ENCODE measurements at places on chromosomes 16 and 17. TPM values are rescaled to one million over a fixed set of nuclear protein-coding genes. Genes with fewer than 3 reads are reported as not detected.
A peak's percentile ranks its signal among the peaks of the same experiment; 100 is the strongest.

Gene JPT1
- 38.9 TPM for total RNA-seq

Gene CHP2
- not detected for total RNA-seq

Gene HOXB3
- 11.2 TPM for total RNA-seq

DNA sequence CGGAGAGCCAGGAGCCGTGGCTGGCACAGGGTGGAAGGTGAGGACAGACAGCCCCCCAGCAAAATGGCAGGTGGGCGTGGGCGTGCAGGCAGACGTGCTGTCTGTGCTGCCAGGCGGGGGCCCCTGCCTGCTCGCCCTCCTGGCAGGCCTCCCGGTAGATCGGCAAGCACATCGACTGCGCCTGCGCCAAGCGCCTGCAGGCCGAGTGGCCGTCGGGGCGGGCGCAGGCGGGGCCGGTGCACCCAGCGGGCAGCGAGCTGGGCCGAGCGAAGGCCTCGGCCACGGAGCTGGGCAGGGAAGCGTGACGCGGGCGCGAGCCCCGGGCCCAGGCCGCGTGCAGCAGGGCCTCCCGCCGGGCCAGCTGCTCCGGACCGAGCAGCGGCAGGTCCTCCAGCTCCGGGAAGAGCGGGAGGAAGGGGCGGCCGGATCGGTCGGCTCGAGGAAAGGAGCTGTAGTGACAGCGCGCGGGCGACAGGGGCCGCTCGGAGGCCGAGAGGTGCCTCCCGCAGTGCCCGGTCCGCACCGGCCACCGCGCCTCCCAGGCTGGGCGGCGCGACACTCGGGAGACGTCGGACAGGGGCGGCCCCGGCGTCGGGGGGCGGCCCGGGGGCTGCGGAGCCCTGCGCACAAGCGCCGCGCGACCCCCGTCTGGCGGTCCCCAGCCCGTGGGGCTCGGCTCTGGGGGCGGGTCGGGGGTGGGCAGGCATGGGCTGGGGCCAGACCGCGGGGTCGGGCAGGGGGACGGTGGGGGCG is 16.9 kb downstream of the GRIN2C start:
- no peaks in the 10 kb centered on the region for H3K27me3 ChIP-seq
- H3K4me3 ChIP-seq, result no peak overlapping the region
- H3K36me3 ChIP-seq, result no peaks in the 10 kb centered on the region
- no peaks in the 10 kb centered on the region for H3K4me1 ChIP-seq
- no peak overlapping the region for H3K27ac ChIP-seq
- DNase-seq, result no peak

GRCh38 chr17:68019336-68019674 is 16.2 kb upstream of the KPNA2 start:
- H3K27ac ChIP-seq, result peak overlapping the region; percentile 62
- H3K4me3 ChIP-seq, result peak overlapping the region; percentile 65
- H3K36me3 ChIP-seq, result no peaks in the 10 kb centered on the region
- H3K4me1 ChIP-seq, result peaks cover 15% of the 10 kb centered on the region
- H3K27me3 ChIP-seq, result no peaks in the 10 kb centered on the region
- DNase-seq, result no peak

Gene ARL17B
- 39.0 TPM for total RNA-seq

- H3K4me3 ChIP-seq, result peak overlapping the region; percentile 69
- H3K27ac ChIP-seq, result no peak overlapping the region
- peaks cover 19% of the 10 kb centered on the region for H3K4me1 ChIP-seq
- no peaks in the 10 kb centered on the region for H3K27me3 ChIP-seq
- DNase-seq, result no peak
Observed at GRCh38 chr17:28317966-28318758, 838 bp upstream of the TMEM97 start.

- H3K36me3 ChIP-seq, result no peaks in the 10 kb centered on the region
- H3K27me3 ChIP-seq, result no peaks in the 10 kb centered on the region
- no peak overlapping the region for H3K27ac ChIP-seq
- no peak for DNase-seq
- H3K4me1 ChIP-seq, result no peaks in the 10 kb centered on the region
- no peak overlapping the region for H3K4me3 ChIP-seq
Observed at GRCh38 chr17:79948945-79949655, 86.6 kb downstream of the TBC1D16 start.

DNA sequence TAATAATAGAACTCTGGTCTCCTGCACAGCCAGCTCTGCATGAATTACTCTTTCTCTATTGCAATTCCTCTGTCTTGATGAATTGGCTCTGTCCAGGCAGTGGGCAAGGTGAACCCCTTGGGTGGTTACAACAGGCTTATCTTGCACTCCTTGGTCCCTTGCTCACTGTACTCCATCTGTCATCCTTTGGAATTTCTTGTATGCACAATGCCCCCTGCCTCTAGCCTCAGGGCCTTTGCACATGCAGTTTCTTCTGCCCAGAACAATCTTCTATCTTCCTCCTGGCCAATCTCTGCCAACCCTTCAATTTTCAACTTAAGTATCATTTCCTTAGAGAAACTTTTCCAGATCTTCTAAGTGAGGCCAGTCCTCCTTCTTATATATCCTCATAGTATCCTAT is 114.7 kb upstream of the NLRP1 start:
- no peaks in the 10 kb centered on the region for H3K36me3 ChIP-seq
- H3K27ac ChIP-seq, result no peak overlapping the region
- no peak overlapping the region for H3K4me3 ChIP-seq
- no peaks in the 10 kb centered on the region for H3K4me1 ChIP-seq

DNA sequence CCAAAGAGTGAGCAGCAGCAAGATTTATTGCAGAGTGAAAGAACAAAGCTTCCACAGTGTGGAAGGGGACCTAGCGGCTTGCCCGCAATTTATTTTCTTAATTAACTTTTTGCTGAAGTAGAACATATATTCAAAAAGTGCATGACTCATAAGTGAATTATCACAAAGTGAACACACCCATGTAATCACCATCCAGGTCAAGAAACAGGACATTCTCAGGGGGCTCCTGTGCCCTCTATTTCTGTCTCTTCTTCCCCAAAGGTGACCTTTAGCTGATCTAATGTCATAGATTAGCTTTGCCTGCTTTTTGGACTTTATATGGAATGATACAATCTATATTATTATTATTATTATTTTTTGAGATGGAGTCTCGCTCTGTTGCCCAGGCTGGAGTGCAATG is 19.9 kb downstream of the ERAL1 start:
- H3K27ac ChIP-seq, result no peak overlapping the region
- DNase-seq, result no peak
- H3K4me1 ChIP-seq, result peaks cover 16% of the 10 kb centered on the region
- no peaks in the 10 kb centered on the region for H3K27me3 ChIP-seq

GRCh38 chr17:61306003-61306402 is 93.6 kb upstream of the TBX2 start:
- DNase-seq, result no peak
- no peaks in the 10 kb centered on the region for H3K36me3 ChIP-seq
- no peaks in the 10 kb centered on the region for H3K27me3 ChIP-seq
- no peaks in the 10 kb centered on the region for H3K4me1 ChIP-seq
- no peak overlapping the region for H3K27ac ChIP-seq

Gene IGSF6
- 5.1 TPM for total RNA-seq

- no peaks in the 10 kb centered on the region for H3K27me3 ChIP-seq
- no peak overlapping the region for H3K27ac ChIP-seq
- DNase-seq, result no peak
- H3K4me3 ChIP-seq, result no peak overlapping the region
Observed at GRCh38 chr17:68221786-68222185, 26.1 kb upstream of the AMZ2 start.

Gene CRHR1
- not detected for total RNA-seq

Gene KPNB1
- total RNA-seq, result 258 TPM

Gene KRT9
- total RNA-seq, result not detected

Measured in CD4-positive, alpha-beta memory T cell (primary cell).